ENCODE measurements at places on chromosomes 13 and 19. TPM values are rescaled to one million over a fixed set of nuclear protein-coding genes. Genes with fewer than 3 reads are reported as not detected.

DNA sequence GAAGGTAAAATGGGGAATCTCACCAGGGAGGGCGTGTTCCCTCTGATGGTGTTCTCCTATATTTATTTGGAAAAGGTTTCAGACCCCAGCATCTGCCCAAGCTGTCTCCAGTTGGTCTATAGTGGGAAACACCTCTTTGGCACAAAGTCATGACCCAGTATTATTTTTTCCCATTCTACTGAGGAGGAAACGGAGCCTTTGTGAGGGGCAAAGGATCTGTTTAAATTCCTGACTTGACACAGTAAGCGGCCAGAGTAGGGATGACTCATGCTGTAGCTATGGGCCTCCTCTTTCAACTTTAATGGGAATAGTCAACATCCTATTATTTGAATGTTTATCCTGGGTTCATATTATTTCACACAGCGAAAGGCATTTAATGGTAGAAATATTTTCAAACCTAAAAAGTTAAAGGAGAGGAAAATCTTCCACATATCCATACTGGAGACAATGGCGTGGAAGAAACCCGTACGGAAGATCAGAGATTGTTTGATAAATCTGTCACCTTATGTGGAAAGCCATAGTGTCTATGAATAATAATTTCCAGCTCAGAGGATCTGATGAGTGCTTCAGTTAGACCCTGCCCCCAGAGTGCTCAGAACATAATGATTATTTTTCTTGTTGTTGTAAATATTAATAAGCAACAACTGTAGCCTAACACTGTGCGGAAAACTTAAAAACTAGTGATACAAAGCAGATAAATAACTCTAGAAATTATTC is 126.0 kb downstream of the FOXO1 start:
- DNase-seq, result peak; percentile 81

The IL11 gene
- total RNA-seq, result 9.4 TPM

GRCh38 chr19:9139609-9140158 is 513 bp upstream of the ZNF317 start:
- peak; percentile 8 for DNase-seq

GRCh38 chr19:29812080-29812880 is 489 bp downstream of the CCNE1 start:
- no peak for DNase-seq

The NR2C2AP gene
- 30.6 TPM for total RNA-seq

The ZNF846 gene
- total RNA-seq, result 1.2 TPM

The PSG7 gene
- total RNA-seq, result not detected

The NLRP4 gene
- total RNA-seq, result not detected

The MYO9B gene
- total RNA-seq, result 43.8 TPM

DNA sequence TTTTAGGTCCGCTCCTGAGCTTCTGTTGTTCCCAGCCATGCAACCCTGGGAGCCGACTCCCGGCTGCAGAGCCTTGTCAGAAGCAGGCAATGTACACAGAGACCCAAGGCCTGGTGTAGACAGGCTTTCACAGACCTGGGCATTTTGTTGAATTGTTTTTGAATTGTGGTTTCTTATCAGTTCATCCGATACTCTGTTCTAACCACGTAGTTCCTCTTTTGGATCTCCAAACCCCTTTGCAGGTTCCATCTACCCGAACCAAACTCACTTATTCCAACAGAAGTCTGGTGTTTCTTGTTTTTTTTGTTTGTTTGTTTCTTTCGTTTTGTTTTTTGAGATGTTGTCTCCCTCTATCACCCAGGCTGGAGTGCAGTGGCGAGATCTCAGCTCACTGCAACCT is 6.3 kb upstream of the NLRP2 start:
- DNase-seq, result no peak

The FSD1 gene
- total RNA-seq, result 61.1 TPM

GRCh38 chr13:112638157-112638750 is 50.3 kb upstream of the TUBGCP3 start:
- DNase-seq, result no peak

GRCh38 chr19:4081441-4082129 is 14.9 kb upstream of the ZBTB7A start:
- DNase-seq, result no peak

DNA sequence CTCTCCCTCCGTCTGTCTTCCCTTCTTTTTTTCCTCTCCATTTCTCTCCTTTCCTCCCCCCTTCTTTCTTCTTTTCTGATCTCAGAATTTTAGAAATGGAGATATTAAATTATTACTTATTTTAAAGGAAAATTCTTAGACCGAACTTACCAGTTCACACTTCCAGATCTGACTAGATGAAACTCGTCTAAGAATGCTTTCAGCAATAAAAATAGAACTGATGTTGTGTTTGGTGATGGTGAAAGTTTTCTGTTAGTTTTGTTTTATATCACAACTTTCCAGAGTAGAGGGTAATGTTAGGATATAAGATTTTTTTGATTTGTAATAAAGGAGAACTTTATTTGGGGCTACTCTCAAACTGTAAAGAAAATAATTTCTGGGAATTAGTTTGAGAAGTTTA is 29.9 kb downstream of the UCHL3 start:
- no peak for DNase-seq

DNA sequence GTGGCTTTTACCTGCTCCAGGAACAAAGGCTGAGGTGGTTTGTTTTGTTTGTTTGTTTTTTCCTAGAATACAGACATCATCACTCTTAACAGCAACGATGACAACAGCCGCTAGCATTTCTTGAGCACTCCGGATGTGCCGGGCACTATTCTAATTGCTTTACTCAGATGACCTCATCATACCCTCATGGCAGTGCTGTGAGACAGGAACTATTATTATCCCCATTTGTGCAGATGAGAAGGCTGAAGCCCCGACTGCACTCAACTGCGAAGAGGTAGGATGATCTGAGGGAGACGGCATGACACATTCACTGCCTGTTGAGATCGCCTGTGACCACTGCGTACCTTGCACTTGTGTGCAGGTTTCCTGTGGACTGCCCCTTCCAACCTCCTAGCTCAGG is 66.5 kb downstream of the CCDC70 start:
- peak; percentile 4 for DNase-seq

DNA sequence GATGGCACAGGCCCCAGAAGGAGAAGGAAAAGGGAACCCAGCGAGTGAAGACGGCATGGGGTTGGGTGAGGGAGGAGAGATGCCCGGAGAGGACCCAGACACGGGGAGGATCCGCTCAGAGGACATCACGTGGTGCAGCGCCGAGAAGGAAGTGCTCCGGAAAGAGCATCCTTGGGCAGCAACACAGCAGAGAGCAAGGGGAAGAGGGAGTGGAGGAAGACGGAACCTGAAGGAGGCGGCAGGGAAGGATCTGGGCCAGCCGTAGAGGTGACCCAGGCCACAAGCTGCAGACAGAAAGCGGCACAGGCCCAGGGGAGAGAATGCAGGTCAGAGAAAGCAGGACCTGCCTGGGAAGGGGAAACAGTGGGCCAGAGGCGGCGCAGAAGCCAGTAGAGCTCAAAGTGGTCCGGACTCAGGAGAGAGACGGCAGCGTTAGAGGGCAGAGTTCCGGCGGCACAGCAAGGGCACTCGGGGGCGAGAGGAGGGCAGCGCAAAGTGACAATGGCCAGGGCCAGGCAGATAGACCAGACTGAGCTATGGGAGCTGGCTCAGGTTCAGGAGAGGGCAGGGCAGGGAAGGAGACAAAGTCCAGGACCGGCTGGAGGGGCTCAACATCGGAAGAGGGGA is 1.1 kb downstream of the PPP1R12C start:
- DNase-seq, result peak; percentile 65

The LRRC63 gene
- total RNA-seq, result 0.29 TPM

DNA sequence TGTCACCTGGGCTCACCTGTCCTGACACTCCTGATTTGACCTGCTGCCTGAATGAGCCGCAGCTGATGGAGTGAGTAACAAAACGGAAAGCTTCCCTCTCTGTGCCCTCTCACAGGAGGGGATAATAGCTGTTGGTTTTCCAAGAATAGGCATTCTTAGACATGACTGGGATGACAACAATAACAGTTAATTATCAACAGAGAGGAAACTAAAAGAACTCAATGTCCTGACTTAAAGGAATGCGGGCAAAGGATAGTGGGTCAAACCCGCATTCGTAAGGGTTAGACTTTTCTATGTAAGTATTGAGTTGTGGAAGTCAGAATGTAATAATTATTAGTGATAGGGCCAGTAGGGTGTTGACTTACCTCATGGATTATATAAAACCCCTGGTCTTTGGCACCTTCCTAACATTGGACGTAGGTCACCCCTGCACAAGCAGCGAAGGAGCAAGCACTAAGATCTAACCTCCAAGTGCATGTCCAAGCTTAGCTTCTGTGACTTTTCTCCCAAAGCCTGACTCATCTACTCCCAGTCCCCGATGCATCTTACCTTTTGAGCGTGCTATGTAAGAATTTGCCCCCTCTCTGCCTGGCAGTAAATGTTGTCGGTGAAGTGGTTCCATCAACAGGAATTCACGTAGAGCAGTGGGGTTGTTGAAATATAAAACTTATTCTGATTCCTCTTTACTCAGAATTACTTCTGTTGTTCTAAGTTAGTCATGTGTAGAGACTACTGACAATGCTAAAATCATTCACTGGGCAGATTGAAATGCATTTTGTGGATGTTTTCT is 442.3 kb downstream of the FGF9 start:
- DNase-seq, result no peak

DNA sequence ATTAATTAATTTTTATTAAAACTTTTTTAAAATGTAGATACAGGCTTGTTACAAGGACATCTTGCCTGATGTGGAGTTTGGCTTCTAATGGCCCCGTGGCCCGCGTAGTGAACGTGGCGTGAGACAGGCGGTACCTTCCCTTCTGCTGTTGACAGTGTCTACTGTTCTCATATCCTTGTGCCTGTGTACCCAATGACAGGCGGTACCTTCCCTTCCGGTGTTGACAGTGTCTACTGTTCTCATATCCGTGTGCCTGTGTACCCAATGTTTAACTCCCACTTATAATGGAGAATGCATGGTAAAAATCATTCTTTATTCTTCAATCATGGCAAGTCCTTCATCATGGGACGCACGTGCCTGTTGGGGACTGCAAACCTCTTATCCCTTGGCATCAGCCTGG is 79.1 kb upstream of the ZNF835 start:
- no peak for DNase-seq

DNA sequence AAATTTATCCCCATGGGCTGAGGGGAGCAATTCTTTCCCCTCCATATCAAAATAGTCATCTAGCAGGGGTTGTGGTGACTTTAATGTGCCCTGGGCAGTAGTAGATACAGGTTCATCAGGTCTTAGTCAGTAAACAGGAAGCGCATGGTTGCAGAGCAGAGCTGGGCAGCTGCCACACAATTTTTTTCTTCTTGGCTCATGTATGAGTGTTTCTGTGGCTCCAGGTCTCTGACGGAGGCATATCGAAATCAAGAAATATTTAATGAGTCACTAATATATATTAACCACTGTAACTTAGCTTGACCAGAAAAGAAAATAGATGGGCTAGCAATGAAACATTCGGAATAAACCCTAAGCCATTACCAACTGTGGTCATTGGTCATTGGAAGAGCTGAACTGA is 68.4 kb upstream of the UBL3 start:
- peak; percentile 72 for DNase-seq

DNA sequence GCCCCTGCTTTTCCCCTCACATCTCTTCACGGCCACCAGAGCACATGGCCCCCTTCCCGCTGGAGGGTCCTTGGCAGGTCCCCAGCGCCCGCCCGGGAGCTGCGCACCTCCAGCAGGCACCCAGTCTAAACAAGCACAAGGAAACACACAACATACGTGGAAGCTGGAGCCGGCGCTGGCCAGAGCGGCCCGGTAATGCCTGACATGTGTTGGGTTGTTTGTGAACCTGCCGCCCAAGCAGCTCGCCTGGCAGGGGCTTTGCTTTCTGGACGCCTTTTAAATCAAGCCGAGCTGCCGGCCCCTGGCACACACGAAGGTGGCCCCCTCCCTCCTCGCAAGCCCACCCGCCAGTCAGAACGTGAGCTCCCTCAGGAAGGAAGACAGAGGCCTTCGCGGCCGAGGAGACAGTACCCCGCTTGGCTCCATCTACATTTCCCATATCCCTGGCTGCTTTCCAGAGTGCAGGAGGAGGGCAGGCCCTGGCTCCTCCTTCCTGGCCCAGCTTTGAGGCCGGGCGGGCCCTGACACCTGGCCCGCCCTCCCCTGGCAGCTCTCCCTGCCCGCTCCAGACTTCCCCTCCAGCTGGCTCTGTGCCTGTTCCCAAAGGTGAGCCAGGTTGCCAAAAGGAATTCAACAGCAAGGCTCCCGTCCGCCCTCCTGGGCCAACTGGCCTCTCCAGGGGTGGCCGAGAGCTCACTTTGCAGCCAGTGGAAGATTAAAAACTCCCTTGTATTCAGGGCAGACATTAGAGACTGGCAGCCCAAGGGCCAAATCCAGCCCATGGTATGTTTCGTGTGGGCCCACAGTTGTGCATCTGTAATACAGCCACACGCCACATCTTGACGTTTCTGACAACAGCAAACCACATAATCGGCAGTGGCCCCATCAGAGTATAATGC is 28.7 kb downstream of the COMP start:
- DNase-seq, result peak; percentile 59

DNA sequence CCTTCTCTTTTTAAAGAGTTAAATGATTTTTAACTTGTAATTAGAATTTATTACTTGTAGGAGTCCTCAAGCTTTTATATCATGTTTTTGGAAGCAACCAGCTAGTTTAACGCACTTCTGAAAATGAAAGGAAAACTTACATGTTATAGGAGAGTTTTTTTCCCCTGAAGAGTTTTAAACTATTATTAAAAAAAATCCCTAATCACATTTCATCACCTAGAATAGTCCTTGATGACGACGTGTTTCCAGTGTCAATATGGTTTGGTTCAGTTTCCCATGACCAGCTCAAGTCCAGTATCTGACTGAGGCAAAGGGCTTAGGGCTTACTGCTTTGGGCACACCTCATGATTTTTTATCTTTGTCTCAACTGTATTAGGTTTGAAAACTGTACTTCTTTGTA is 36.0 kb downstream of the URI1 start:
- DNase-seq, result no peak

- DNase-seq, result peak; percentile 81
These were observed 1.9 kb downstream of the RRAS start for GRCh38 chr19:49637821-49638738.

GRCh38 chr13:33445024-33445423 is 159.5 kb upstream of the STARD13 start:
- DNase-seq, result no peak

DNA sequence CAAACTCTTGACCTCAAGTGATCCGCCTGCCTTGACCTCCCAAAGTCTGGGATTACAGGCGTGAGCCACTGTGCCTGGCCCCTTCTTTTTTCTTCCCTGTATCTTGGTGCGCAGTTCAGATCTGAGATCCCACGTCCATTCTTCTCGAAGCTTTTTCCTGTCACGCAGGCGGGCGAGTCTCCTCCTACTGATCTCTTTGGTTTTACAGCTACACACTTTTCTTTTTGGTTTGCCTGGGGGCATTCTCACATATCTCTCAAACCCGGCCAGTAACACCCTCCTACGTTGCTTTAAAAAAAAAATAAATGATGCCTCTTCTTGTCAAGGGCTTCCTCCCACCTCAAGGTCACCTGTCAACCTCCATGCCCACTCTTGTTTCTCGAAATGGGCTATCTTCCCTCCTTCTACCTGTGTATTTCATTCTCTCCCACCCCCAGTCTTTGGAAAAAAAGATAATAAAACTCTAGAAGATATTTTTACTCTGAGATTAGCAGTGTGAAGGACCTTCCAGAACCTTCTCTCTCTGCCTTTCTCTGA is 12.1 kb downstream of the TMPRSS9 start:
- DNase-seq, result no peak
